Stimulated activated CD8-positive, alpha-beta memory T cell treated with anti-CD3 and anti-CD28 coated beads, Interleukin-7, amount 100 ng/mL, for 48 hours (primary cell): ENCODE measurements at places on chromosomes 11 and 22.

DNA sequence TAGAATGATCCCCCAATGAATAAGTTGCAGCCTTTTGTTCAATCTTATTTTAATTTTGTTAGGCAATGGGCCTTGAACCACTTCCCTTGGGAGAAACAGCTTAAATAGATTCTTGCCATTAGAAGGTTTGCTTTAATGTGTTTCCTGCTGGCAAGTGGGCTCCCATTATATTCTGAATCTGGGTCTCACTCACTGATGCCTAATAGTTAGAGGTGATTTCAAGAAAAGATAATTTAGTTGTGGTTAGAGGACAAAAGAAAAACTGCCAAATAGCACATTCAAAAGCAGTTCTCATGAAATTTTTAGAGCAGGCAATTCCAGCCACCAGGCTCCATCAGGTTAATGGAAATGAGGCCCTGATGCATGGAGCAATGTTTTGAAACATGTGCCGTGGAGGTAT, 362.6 kb upstream of the CHORDC1 start:
- no peak for DNase-seq

DNA sequence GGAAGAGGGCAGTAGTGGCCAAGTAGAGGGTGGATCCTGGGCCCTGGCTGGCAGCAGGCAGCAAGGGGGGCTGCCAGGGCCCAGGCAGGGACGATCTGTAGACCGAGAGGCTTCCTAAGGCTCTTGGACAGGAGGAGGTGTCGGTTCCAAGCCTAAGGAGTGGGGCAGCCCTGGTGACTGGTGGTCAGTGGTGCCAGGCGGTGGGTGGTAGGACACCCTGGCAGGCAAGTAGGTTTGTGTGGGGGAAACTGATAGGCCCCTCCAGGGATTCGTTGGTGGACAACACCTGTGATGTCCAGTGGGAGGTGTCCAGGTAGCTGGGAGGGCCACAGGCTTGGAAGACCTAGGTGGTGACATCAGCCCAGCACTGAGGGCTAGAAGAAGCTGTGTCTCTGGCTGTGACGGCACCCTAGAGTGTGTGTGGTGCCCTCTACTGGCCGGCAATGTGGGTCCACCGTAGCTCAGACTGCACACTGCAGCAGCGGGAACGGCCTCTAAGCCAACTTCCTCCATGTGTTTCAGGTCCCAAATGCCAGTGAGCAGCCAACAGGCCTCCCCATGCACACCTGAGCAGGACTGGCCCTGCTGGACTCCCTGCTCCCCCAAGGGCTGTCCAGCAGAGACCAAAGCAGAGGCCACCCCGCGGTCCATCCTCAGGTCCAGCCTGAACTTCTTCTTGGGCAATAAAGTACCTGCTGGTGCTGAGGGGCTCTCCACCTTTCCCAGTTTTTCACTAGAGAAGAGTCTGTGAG, 9.4 kb upstream of the SAMM50 start:
- DNase-seq = peak; percentile 29

GRCh38 chr11:126700768-126701519, 299.6 kb downstream of the KIRREL3 start:
- no peak for DNase-seq

GRCh38 chr11:64233913-64234586, at the start of gene VEGFB:
VEGFB (plus strand) TSS chr11:64234584; CDS start chr11:64234834, 250 bp downstream.
- no peak for DNase-seq

GRCh38 chr11:58530236-58530635, 22.3 kb upstream of the OR5B21 start:
- DNase-seq = no peak

DNA sequence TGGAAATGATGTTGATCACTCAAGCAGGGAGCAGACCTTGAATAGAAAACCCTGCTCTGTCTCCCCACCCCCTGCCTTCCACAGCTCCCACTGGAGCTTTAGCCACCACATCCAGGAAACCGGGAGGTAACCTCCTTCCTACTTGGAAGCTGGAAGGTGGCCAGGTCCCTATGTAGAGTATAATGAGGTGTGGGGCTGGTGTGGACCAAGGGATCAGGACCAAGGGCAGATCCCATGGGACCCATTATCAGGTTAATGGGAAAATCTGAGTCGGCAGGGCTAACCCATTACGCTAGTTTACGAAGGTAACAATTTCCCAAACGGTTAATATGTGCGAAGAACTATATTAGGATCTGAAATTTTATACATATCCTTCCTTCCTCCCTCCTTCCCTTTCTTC, 321.9 kb downstream of the MIAT start:
- DNase-seq = no peak

- no peak for DNase-seq
Observed at GRCh38 chr11:2779499-2779980, 79.7 kb upstream of the KCNQ1OT1 start.

DNA sequence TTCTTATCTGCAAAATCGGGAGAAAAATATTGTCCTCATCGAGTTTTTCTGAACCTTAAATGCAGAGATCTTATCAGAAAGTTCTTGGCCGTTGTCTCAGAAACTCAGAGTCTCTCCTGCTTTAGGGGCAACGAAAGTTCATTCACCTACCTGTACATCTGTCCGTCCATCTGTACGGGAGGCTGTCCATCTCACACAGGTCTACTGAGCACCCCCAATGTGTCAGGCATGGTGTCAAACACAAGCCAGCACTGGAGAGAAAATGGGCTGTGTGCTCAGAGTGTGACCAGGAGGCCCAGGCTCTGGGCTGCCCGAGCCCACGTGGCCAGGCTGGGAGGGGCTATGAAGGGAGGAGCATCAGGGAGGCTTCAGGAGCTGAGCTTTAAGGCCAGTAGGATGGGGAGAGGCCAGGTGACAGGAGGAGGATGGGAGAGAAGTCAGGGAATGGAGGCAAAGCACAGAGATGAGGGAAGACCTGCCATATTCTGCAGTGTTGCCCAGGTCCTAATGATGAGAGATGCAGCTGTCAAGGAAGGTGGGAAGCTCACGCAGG, 62.4 kb upstream of the MYEOV start:
- no peak for DNase-seq

GRCh38 chr11:122963961-122964360, 17.7 kb downstream of the BSX start:
- DNase-seq = no peak

DNA sequence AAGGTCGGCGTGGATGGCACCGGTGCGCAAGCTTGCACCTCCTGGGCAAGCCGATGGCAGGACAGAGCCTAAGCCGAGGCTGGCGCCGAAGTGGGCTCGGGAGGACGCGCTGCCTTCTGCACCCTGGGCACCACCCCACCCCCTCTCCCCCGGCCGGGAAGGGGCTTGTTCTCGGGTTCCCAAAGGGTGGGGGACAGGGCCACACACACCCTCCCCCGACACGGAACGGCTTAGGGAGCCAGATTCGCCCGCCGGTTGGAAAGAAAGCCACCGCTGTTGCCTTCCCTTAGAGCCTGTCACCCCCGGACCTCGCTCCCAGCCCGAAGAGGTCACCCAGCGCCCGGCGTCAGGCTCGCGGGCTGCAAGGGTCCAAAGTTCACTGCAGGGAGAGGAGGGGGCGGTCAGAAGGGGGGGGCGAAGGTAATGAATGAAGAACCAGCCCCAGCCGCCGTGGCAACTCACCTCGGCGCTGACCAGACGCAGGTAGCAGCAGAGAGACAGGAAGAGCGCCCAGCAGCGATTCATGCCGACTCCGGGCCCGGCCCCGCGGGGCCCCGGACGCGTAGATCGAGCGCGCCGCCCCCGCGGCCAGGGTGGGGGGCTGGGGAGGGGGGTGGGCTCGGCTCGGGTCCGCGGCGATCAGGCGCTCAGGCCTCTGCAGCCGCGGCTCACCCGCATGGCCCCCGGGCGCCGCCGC, 1.2 kb downstream of the PDGFB start:
- no peak for DNase-seq

DNA sequence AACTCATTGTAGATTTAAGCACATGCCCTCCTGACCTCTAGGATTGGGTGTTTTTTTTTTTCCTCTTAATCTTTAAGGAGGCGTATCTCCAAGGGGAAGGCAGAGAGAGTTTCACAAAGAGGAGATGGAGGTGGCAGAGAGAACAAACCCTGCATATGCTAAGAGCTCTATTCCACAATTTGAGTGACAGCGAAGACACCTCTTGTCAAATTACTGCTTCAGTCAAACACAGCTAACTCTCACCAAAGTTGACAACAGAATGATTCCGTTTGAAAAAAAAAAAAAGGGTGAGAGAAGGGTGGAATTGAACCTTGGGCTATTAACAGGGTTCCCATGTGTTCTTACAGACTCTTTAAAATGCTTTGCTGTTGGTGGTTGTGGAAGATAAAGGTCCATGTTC, 112.6 kb downstream of the NXPE2 start:
- DNase-seq = no peak

DNA sequence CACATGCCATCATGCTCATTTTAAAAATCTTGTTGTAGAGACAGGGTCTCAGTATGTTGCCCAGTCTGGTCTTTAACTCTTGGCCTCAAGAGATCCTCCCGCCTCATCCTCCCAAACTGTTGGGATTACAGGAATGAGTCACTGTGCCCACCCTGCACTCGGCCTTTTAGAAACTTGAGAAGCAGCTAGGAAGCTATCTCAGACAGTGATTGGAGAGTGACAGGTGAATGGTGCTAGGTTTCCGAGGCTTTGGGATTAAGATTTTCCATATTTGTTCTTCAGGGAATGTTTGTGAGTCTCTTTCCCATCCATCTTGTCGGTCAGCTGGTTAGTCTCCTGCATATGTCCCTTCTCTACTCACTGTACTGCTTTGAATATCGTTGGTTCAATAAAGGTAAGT, 10.5 kb downstream of the EI24 start:
- no peak for DNase-seq

DNA sequence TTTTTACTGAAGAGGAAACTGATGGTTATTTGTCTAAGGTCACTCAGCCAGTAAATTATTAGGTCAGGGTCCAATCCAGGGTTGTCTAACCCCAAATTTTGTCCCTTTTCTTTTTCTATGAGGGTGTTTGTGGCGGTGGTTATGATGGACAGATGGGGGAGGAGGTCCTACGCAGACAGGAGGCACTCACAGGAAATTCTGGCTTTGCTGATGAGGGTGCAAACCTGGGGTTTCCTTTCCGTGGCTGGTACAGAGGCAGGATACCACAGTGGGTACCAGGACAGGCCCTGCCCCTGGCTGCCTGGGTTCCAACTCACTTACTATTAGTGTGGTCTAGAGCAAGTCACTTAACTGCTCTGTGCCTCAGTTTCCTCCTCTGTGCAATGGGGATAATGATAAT, 91.0 kb downstream of the RRM1 start:
- DNase-seq = no peak

GRCh38 chr11:68460741-68461574, at the start of gene PPP6R3:
PPP6R3 (plus strand) TSS chr11:68460752; CDS start chr11:68537665, 76,913 bp downstream.
- no peak for DNase-seq

- DNase-seq = no peak
Observed at GRCh38 chr11:72773291-72773690, 20.6 kb downstream of the STARD10 start.

- DNase-seq = no peak
Observed at GRCh38 chr11:74282914-74283371, 28.5 kb downstream of the P4HA3 start.

DNA sequence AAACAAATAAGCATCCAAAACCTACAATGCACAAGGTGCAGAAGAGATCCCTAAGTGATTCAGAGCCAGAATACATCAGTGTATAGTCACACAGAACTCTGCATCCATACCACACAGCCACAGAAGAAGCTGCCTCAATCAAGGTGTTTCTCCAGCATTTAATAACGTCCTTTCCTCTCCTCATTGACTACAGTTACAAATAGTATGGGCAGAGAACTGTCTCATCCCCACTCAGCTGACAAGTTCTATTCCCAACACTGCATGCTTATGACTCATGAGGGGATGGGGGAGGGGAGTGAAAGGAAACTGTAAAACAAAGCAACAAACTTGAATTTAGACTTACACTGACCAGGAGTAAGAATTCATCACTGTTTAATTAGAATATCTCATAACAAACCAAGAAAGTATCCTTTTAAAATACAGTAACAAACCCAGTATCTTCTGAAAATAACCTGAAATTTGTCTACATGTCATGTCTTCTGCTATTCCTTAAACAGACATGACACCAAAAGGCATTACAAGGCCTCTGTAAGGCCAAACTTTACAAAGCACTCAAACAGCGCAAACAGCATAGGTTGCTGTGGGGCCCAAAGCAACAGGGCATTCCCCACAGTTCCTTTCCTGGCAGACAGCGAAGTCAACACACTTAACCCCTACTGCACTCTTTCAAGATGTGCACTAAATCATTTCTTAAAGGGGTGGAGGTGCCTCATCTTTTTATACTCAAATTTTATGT, 29.3 kb downstream of the CELF1 start:
- no peak for DNase-seq

GRCh38 chr11:122168218-122168617, 52.2 kb upstream of the BLID start:
- no peak for DNase-seq

DNA sequence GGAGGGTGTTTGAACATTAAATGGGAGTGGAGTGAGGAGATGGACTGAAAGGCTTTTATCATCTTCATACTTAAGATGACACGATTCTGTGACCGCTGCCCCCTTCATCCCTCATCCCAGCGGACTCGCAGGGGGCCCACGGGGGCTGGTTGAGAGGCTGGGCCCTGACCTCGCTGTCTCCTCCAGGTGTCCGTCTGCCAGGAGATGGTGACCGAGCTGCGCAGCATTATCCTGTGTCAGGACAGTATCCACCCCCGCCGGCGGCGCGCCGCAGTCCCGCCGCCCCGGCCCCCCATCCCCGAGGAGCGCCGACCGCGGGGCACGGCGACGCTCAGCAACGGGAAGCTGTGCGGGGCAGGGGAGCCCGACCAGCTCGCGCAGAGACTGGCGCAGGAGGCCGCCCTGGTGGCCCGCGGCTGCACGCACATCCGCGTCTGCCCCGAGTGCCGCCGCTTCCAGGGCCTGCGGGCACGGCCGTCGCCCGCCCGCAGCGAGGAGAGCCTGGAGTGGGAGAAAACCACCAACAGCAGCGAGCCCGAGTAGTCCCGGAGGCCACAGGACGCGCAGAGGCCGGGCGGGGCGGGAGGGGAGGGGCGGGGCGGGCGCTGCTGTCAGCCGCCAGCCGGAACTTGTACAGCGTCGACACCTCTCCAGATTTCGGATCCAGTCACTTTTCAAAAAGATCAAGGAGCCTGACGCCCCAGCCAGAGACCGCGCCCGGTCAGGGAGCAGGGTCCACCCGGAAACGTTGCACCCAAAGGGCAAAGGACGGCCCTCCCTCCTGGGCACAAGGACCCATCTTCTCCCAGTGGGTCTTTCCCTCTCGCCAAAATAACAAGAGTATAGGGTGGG, 38.0 kb upstream of the TBCEL start:
- DNase-seq = peak; percentile 2

- peak; percentile 59 for DNase-seq
Observed at GRCh38 chr11:64850979-64851567, 6.6 kb upstream of the CDC42BPG start.

- no peak for DNase-seq
Observed at GRCh38 chr11:127559978-127560377, 559.4 kb upstream of the KIRREL3 start.

- no peak for DNase-seq
Observed at GRCh38 chr22:33013531-33014162, 44.5 kb downstream of the SYN3 start.

DNA sequence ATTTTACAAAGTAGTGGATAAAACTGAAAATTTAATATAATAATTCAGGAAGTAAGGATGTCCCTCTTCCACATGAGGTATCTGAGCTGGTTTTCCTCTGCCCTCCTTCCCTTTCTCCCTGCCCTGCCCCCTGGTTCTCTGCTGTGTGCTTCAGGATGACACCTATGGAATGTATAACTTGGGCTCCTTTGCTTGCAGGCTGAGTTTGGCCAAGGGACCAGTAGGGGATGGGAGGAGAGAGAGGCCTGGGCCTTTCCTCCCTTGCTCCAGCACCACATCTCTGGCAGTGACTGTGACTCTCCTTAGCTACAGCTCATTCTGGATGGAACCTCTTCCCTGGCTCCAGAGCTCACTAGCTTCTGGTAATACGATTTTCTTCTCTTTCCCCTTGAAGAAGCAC, 10.1 kb downstream of the IRAG1 start:
- DNase-seq = no peak
